ENCODE measurements at places on chromosomes 12 and 14. TPM values are rescaled to one million over a fixed set of nuclear protein-coding genes. Genes with fewer than 3 reads are reported as not detected.

- H3K4me1 ChIP-seq, result no peaks in the 10 kb centered on the region
- H3K27me3 ChIP-seq, result no peaks in the 10 kb centered on the region
- no peaks in the 10 kb centered on the region for H3K36me3 ChIP-seq
- no peak for DNase-seq
Observed at GRCh38 chr14:78566859-78567172, 396.6 kb downstream of the NRXN3 start.

- no peak overlapping the region for H3K27ac ChIP-seq
- H3K27me3 ChIP-seq, result no peaks in the 10 kb centered on the region
- H3K4me3 ChIP-seq, result no peak overlapping the region
- H3K4me1 ChIP-seq, result no peaks in the 10 kb centered on the region
- peak; percentile 40 for DNase-seq
Observed at GRCh38 chr12:128976120-128976738, 123.0 kb downstream of the GLT1D1 start.

The ACOT4 gene
- total RNA-seq, result 3.3 TPM

- H3K27ac ChIP-seq, result no peak overlapping the region
- DNase-seq, result no peak
- no peaks in the 10 kb centered on the region for H3K27me3 ChIP-seq
- no peaks in the 10 kb centered on the region for H3K4me1 ChIP-seq
Observed at GRCh38 chr12:122999986-123000420, 19.5 kb downstream of the ARL6IP4 start.

GRCh38 chr12:45928309-45928708 is 62.1 kb downstream of the SCAF11 start:
- H3K36me3 ChIP-seq, result peaks cover 26% of the 10 kb centered on the region
- H3K4me3 ChIP-seq, result no peak overlapping the region
- H3K27ac ChIP-seq, result no peak overlapping the region
- no peaks in the 10 kb centered on the region for H3K4me1 ChIP-seq
- DNase-seq, result no peak
